DMS153 (cell line): ENCODE measurements at places on chromosomes 7 and 10.

GRCh38 chr7:70434376-70434775, 697.6 kb upstream of the GALNT17 start:
- DNase-seq, result peak; percentile 49

DNA sequence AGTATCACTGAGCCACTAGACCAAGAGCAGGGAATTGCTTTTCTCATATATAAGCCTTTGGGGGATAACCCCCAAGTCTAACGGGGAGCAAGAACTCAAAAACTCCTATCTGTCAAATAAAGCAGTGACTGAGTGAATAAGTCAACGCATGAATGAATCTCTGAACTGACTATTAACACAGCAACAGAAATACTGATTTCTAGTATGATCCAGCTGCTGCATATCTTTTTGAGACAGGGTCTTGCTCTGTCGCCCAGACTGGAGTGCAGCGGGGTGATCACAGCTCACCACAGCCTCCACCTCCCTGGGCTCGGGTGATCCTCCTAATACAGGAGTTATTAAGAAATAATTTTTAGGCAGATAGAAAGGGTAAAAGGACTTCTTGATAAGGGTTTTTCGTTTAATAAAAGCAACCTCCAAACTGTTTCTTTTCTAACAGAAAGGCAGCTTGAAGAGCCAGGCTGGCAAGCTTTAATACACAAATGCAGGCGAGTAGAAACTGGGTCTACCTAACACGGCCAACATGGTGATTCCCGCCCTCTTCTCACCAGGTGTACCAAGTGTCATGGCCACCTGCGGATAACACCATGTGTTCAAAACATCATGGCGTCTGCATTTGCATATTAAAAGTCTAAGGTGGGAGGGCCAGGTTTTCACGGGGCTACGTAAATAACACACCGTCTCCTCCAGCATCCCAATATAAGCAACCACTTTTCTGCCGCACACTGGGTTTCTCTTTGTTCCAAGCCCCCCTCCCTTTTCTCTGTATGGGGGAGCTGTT, 631.9 kb downstream of the PARD3 start:
- DNase-seq, result no peak

DNA sequence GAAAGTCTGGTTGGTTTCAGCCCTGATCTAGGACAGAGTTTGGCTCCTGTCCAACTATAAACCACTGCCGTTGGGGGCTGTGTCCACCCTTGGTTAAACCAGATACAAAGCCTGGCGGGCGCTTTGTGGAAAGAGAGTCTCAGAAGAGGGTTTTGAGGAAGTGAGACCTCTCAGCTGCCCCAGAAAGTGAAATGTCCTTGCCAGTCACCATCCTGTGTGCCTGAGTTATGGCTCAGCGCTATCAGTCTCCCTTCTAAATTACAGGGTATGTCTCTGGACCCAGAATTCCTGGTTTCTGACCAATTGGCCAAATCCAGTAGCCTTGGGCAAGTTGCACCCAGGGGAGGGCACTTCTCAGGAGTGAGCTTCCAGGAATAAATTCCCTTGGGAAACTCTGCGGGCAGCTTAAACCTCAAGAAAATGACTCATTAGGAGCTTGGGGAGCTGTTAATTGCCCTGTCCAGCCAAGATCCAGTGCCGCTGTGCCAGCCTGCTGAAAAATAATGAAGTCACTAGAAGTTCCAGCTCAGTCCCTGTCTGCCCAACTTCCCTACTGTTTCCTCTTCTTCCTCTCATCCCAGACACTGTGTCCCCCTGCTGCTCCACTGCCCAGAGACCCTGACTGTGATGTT, 66.7 kb upstream of the PDZD8 start:
- no peak for DNase-seq

GRCh38 chr7:27619492-27619891, 43.2 kb downstream of the HIBADH start:
- no peak for DNase-seq

DNA sequence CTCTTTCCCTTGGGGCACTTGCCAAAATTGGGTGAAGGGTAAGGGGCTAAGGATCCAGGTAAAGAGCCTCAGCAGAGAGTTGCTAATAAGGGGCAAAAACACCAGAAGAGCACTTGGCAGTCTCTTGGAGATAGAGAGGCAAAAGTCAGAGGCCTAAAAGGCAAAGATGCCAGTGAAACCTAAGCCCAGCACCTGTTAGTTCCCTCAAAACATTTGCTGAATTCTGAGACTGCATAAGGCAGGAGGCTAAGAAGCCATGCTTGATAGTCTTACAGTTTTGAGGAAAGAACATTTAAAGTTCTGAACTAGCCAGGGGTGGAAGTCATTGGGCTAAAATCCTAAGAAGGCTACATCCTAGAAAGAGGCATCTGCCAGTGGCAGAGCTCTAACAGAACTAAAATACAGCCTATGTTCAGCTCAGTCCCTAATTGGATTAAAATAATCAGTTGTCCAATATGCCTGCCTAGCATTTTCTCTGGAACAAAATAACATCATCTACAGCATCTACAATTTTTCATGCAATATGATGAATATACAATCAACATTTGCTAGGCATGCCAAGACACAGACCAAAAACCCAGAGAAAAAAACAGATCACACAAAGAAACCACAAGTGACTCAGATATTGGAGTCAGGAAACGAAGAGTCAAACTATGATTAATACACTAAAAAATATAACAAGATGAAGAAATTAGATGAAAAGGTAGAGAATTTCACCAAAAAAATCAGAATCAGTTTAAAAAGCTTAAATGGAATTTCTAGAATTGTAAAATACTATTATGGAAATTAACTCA, 7.7 kb downstream of the HTR7 start:
- no peak for DNase-seq

DNA sequence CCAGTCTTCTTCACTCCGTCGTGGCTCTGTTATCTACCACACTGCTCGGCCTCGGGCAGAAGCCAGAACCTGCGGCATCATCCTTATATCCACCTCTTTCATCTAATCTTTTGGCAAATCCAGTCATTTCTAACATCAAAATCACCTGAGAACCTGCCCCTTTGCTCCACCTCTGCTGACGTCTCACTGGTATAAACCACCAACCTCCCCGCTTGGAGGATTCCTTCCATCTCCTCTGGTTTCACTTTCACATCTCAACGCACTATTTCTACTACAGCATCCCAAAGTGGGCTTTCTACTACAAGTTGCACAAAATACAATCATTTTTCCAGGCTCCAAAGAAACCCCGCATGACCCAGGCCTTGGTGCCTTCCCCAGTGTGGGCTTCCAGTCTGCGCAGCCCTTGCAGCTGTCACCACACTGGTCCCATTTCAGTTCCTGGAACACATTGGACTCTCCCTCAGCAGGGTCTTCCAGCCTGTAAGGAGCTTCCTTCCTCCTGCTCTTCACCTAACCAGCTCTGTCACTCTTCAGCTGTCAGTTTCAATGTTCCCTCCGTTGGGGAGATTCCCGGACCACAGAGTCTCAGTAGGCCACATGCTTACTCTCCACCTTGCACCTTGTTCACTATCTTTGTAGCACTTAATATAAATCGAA, 85.0 kb downstream of the PRKCQ start:
- DNase-seq, result no peak

DNA sequence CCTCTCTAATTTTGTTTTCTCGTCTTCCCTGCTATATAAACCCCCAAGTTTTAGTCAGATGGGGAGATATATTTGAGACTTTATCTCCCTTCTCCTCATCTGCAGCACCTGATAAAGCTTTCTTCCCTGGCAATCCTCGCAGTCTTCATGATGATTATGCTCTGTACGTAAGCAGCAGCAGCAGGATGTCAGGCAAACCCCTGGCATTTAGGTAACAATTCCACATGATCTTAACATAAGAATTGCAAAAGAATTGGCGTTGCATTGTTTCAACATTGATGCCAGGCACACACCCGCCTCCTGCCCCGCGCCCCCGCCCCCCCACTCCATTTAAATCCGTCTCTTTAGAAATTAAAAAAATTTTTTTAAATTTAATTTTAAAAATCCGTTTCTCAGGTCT, 6.1 kb downstream of the PKD1L1 start:
- no peak for DNase-seq

- DNase-seq, result no peak
These were observed 66.7 kb downstream of the ARL4A start for GRCh38 chr7:12754179-12754578.
